ENCODE measurements at places on chromosomes 5 and 9.
A peak's percentile ranks its signal among the peaks of the same experiment; 100 is the strongest.

DNA sequence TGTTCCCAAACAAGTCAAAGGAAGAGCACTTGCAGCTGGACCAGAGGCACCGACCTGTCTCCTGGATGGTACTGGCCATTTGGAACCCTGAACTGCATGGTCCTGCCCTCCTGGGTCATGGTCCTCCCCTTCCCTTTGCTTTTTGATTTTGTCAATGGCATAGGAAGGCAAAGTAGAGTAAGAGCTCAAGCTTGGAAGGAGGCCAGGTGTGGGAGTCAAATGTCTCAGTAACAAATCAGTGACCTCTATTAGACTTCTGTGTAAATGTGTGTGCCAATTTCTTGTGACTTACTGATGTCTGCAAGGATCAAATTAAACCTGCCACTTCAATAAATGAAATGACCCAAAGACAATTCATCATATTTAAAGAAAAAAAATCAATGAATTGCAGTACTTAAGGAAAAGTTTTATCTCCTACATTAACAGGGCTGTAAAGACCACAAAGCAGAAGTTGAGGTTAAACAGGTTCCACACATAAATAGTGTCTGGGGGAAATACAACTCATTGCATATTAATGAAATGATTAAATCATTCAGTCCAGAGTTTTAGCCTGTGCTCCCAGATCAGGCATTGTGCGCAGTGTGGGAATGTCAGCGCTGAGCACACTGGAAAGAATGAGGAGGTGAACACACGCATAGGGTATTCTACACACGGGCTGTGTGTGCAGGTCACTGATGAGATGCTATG lies 32.7 kb downstream of the OSMR start:
- DNase-seq: no peak

- DNase-seq: no peak
Observed at GRCh38 chr5:82894716-82895115, 182.5 kb downstream of the TMEM167A start.

GRCh38 chr5:27171761-27172261 lies 133.4 kb upstream of the CDH9 start:
- no peak for DNase-seq

GRCh38 chr5:115179394-115180164 lies 9.9 kb upstream of the TRIM36 start:
- no peak for DNase-seq

- DNase-seq: no peak
Observed at GRCh38 chr5:137181667-137182066, 317.5 kb downstream of the SPOCK1 start.

DNA sequence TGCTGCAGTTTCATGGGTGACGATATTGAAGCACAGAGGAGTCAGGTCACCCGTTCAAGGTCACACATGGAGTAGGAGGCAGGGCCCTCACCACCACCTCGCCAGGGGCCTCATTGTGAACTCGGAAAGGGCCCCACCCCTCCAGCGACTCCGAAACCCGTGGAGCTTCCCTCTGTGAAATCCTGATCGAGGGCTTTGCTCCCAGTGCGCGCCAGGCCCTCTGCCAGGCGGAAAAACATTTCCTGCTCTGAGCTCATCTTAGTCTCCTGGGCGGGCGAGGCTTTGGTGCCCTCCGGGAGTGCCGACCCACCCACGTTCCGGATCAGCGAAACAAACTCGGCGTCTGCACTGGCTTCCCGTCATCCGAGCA lies 75.0 kb upstream of the FCN1 start:
- DNase-seq: no peak

DNA sequence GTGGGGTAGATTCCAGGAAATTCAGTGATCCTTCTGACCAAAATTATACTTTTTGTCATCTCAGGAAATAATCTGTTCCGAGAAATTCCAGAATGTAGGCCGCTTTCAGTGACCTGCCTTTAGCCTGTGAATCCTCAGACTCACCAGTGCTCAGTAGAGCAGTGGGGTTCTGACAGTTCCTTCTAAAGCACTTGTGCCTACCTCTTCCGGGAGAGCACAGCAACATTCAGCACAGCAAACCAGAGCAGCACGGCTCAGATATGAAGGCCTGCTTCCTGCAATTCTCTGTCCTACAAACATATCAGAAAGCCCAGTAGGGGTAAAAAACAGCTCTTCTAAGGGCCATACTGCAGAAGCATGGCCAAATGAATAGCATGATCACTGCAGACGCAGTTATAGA lies 15.0 kb downstream of the FANCC start:
- DNase-seq: no peak

GRCh38 chr5:15001517-15001916 lies 129.9 kb upstream of the ANKH start:
- DNase-seq: no peak

DNA sequence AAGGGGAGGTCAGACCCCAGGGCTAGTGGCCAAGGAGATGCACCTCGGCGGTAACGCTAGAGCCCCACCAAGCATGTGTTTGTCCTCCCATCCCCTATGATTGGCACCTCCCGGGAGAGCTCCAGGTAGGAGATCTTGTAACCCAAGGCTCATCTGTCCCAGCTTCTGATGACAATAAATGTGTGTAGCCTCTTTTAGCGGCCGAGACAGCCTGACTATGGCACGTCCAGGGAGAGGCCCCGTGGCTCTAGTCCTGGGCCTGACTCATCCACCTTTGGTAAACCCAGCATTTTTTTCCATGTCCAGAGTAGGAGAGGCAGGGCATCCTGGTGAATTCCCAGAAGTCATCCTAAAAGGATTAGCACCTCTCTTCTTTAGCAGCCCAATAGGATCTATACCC lies 39.2 kb downstream of the IRF1 start:
- peak; percentile 54 for DNase-seq

DNA sequence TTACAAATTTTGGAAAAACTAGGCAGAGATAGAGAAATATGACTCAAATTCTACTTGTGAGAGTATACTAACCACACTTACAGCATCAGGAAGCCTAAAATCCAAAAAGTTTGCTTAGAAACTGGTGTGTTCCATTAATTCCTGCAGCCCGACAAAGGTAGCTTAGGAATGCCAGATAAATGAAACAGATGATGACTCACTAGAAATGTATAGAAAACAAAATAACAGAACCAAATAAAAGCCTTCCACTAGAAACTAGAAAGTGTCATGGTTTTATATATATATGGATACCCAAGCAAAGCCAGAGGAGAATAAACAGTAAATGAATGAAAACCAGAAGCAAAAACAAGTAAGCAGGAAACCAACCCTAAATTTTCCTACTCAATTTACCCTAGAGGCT lies 272.2 kb upstream of the PRDM9 start:
- peak; percentile 7 for DNase-seq

GRCh38 chr5:141908796-141909195 lies 14.9 kb upstream of the DELE1 start:
- peak; percentile 37 for DNase-seq
